ENCODE measurements at places on chromosomes 4 and X.

DNA sequence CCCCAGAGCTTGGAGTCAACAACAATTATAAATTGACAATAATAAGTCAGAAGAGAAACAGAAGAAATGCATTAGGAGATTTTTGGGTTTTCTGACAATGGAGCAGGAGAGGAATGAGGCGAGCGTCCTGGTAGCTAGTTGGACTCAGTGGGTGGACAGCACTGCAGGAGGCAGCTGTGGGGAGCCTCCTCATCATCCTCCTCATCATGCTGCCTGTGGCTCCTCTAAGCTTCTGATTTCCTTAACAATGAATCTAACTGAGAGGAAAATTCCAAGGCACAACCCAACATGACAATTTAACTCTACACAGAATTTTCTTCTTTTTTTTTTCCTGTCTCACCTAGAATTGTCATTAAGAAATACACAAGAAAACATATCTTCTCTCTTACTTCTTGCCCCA, 357.1 kb upstream of the NOCT start:
- no peak for DNase-seq

GRCh38 chr4:37770016-37770415, 56.5 kb upstream of the PGM2 start:
- no peak for DNase-seq

GRCh38 chr4:102564399-102565059, 63.4 kb downstream of the NFKB1 start:
- peak; percentile 31 for DNase-seq

DNA sequence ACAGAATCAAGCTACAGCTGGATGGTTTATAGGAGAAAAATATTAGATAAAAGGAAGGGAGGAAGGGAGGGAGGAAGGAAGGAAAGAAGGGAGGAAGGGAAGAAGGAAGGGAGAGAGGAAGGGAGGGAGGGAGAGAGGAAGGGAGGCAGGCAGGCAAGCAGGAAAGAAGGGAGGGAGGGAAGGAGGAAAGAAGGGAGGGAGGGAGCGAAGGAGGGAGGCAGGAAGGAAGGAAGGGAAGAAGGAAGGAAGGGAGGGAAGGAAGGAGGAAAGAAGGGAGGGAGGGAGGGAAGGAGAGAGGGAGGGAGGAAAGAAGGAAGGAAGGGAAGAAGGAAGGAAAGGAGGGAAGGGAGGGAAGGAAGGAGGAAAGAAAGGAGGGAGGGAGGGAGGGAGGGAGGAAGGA, 77.9 kb upstream of the C1QTNF7 start:
- no peak for DNase-seq

- no peak for DNase-seq
Observed at GRCh38 chrX:34528081-34528480, 129.0 kb downstream of the TMEM47 start.

DNA sequence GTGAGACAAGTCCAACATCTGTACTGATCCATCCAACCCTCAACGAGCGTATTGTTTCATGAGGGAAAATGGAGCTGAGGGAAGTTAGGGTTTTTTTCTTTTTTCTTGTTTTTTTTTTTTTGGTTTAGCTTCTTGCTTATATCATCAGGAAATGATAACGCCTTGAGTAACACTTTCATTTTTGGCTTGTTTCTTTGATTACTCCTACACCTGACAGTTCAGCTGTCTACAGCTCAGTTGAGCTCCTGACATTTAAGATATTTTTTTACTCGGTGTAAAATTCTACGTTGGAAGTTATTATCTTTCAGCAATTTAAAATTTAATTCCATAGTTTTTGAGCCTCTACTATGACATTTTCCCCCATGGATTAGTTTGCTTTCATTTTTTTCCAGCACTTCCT, 691.0 kb upstream of the HTR2C start:
- no peak for DNase-seq

GRCh38 chr4:26020083-26020668, 106.2 kb downstream of the SMIM20 start:
- DNase-seq, result peak; percentile 14

DNA sequence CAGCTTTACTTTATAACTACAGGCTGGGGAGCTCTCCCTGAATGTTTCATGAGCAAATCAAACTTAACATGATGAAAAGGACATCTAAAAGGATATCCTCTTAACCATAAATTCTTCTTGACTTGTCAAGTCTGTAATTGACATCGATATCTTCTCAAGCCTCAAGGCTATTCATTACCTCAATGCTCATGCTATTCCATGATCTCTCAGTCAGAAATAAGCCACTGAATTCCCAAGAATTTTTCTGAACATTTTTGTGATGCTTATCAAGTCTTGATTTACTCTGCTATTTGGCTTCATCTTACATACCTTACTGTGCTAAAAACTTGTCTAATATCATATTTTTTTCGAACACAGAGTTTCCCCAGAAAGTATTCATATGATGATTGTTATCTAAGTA, 433.4 kb downstream of the PDGFC start:
- no peak for DNase-seq

DNA sequence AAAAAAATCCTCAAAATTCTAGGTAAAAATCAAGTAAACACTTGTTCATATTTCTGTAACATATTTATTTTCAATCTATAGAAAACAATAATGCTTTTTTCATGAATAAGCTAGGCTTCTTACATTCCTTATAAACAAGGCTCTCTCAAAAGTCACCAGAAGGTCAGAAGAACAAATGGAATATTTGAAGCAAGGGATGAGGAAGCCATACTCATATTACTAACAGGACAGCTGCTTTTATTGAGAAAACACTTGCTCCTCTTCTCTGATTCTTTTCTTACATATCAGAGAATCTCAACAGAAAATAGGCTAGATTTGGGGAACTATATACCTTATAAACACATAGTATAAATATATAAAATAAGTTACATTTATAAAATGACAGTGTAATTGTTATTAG, 67.9 kb downstream of the METTL14 start:
- no peak for DNase-seq

DNA sequence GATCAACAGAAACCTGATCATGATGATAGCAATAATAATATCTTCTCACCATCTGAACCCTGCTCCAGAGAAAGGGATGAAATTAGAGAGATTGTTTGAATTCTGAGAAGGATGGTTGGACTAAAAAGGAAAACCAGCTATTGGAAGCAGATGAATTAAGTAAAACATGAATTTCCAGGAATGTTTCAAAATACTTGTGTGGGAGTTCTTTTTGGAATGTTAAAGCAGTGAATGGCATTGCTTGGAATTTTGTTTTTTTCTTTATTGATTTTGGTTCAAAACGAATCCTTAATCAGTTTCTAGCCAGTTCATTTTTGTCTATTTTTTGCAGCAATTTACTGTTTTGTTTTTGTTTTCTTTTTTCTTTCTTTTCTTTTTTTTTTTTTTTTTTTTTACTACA, 150.3 kb downstream of the NHS start:
- no peak for DNase-seq

- no peak for DNase-seq
Observed at GRCh38 chr4:66899422-66900065, 645.8 kb downstream of the CENPC start.

DNA sequence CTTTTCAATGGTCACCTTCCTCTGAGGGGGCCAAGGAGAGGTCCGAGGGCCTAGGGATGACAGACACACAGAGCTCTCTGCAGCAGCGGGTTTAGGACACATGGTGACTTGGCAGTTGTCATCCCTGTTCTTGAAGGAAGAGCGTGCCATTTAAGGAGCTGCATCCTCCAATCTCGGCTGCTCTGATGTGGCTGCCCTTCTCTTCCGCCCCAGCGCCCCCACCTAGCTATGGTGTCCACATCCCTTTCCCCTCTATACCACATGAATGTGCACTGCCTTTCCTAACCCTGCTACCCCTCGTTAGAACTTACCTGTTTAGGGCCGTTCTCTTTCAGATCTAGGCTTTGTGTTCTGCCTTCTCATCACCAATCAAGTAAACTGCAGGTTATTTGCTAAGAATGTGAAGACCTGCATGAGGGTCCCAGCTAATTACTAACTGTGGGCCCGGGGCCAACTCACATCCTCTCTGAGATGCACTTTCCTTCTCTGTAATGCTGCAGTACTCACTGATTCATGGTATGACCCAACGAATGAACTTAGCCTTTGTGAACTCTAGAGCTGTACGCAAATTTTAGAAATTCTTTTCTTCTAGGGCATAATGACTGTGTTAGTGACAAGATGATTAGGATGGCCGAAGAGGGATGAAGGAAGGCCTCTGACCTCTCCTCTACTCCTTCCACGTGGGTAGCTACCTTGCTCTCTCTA, 38.2 kb downstream of the CHST7 start:
- DNase-seq, result no peak

- DNase-seq, result no peak
Observed at GRCh38 chrX:20414762-20415445, 148.2 kb upstream of the RPS6KA3 start.

DNA sequence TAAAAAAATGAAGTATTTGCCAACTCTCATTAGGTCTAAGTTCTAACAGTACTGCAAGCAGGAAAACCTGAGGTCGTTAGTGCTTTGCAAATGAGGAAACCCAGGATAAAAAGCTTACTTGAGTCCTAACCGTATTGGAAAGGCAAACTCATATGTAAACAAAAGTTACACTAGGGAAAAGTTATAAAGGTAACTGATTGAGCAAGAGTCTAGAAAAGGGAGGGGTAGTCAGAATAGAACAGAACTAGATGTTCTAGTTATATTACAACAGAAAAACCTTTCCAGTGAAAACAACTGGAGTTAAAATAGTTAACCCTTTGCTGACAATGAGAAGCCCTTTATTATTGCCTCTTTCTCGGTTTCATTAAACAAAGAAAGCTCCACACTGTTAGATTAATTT, 66.4 kb upstream of the MAOA start:
- no peak for DNase-seq

DNA sequence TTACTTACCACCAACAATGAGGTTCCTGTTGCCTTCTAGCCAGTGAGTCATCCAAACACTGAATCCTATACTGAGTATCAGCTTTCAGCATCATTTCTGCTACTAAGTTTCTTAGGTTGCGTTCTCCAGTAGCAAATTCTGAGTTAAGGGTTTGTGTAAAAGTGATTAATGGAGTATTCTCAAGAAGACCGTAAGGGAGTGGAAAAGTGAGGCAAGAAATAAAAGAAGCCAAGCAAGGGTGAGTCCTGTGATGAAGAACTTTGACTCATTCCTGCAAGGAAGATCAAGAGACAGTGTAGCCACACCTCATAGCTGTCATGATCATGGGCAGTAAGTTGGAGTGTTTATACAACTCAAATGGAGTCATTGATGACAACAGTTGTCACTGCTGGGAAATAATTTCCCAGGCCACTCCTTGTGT, 446.2 kb downstream of the RAPGEF2 start:
- no peak for DNase-seq

GRCh38 chr4:94447754-94448411, 3.9 kb upstream of the PDLIM5 start:
- no peak for DNase-seq

GRCh38 chr4:1192091-1192492, 19.7 kb upstream of the SPON2 start:
- DNase-seq, result no peak

- DNase-seq, result no peak
Observed at GRCh38 chr4:80208610-80209339, 11.5 kb downstream of the PRDM8 start.

DNA sequence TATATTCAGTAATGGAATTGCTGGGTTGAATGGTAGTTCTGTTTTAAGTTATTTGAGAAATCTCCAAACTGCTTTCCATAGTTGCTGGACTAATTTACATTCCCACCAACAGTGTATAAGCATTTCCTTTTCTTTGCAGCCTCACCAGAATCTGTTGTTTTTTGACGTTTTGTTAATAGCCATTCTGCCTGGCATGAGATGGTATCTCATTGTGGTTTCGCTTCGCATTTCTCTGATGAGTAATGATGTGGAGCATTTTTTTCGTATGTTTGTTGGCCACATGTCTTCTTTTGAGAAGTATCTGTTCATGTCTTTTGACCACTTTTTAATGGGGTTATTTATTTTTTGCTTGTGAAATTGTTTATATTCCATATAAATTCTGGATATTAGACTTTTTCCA, 13.6 kb upstream of the MAGED4B start:
- DNase-seq, result no peak

DNA sequence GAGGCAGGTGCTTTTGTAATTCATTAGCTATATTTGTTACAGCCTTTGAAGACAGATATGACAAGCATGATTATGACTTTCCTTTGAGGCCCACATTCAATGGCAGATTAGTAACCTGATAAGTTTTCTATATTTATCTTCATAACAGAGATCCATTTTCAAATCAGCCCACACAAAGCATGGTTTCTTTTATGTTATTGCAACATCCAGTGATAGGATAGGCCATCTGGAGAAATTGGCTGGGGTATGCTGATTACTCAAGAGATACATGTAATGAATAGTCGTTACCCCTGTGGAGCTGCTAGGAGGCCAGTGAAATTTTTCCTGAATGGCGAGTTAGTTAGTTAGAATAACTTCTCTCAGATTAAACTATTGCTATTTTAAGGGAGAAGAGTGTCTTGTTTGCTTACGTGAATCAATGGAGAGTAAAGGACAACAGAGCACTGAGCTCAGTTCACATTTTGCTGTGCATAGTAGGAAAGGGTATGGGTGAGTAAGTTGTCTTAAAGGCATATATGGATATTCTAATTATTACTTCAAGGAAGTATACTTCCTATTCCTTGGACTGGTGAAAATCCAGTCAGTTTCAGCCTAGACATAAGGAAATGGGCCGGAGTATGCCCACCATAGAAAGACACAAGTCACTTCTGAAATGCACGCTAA, 79.2 kb upstream of the DKK2 start:
- DNase-seq, result no peak

DNA sequence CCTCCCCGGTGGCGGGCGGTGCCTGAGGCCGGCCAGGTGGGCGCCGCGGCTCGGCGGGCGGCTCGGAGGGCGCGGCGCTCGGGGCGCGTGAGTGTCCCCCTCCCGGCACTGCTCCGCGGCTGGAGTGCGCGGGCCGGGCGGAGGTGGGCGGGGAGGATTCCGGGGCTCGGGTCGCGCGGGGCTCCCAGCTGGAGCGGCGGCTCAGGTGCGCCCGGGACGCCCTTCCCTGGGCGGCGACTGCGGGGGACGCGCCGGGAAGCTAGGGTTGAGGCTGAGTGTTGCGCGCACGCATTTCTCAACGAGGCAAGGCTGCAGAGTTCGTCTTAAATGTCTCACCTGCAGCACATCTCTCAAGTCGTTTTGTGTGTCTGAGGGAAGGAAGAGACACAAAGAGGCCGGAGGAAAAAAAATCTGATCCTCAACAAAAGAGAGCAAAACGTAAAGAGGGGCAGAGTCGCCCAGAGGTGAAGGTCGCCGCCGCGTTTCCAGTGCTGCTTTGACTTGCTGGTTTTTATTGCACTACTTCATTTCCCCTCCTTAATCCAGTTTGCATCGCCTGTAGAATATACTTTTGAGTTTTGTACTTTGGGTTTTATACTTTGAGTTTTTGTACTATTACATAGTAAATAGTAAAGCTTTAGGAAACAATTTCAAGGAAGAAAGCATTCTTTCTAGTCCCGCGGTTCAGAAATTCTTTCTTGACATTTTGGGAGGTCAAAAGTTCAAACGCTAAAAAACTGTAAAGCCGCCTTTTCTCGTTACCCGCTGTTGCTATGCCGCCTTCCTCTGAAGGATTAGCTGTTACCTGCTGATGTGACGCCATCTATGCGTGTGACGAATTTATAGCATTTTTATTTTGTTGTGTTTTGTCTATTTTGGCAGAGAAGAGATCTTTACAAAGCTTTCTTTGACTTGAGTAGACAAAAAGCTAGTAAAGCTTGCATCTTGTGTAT, 106.5 kb upstream of the STOX2 start:
- no peak for DNase-seq

Measured in stimulated activated CD4-positive, alpha-beta T cell treated with anti-CD3 and anti-CD28 coated beads, TNF-alpha, amount 100 ng/mL, for 24 hours (primary cell).